ENCODE measurements at places on chromosomes 6 and 20.

GRCh38 chr6:165514621-165515020 lies 148.4 kb downstream of the PDE10A start:
- DNase-seq: no peak

DNA sequence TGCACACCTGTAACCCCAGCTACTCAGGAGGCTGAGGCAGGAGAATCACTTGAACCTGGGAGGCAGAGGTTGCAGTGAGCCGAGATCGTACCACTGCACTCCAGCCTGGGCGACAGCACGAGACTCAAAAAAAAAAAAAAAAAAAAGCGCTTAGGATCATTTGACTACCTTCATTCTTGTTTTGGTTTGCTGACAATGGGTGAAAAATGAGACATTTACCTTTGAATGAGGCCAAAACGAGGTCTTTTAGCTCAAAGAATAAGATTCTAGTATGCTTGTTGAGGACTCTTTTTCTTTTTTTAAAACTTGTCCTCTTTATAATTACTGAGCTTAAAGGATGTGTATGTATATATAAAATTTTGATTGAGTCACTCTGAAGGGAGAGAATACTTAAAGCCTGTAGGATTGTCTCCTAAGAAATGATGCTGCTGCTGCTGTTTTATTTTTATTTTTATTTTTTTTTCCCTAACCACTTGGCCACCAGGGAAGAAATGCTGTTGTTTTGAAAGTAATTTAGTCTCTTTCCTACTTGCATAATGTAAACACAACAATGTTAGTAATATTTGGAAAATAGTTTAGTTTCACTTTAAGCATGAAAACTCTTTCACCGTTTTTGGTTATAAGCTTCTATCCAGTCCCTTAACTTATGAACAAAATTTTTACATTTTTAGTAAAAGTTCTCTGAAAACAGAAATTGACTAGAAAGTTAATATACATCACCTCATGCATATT lies 7.9 kb downstream of the UBR2 start:
- DNase-seq: no peak

DNA sequence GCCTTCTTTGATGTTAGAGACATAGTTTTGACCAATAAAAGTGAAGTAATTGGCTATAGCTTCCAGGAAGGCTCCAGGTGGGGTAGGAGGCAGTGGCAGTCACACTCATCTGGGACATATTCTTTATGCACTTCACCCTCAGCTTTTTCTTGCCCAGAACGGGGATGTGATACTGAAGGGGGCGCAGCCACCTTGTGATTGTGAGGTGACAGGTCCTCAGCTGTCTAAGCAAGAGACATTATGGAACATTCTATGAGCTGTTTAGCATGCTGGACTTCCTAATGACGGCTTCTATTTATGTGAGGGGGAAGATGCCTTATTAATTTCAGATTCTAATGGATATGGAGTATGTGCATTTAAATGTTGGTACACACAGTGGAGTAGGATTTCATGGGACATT lies 151.3 kb upstream of the ZFP64 start:
- no peak for DNase-seq

GRCh38 chr6:101013612-101014195 lies 132.6 kb upstream of the ASCC3 start:
- DNase-seq: no peak

DNA sequence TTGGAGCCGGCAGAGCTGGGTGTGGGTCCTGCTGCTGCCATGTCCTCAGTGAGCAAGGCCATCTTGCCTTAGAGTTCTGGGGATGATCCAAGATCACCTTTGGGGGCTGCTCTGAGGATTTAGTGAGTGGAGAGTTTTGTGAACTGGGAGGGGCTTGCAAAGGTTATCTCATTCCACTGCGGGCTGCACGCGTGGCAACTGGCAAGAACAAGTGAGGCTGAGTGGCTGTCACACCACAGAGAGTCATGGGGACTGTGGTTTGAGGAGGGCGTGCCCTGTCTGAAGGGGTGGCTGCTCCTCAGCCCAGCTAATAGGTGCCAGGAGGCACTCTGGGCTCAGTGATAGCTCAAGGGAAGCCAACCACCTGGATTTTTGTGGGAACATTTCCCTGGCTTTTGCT lies 37.6 kb downstream of the TTLL9 start:
- no peak for DNase-seq

GRCh38 chr6:100467129-100468015 lies 2.7 kb upstream of the SIM1 start:
- DNase-seq: no peak

DNA sequence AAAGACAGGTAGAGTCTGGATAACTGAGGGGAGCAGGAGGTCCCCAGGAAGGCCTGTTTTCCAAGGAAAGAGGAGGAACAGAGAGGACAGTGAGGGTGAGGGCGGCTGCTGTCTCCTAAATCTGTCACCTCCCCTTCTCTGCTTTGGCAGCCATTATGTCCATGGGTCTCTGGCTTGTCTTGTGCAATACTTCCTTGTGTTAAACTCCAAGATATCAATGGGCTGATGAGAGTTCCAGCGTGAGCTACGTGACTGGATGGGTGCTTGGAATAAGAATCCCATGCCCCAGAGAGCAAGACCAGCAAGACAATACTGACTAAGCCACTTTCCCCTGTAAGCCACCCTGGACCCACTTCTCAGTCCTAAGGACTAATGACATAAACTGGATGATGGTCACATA lies 26.3 kb upstream of the DNAAF9 start:
- DNase-seq: no peak

DNA sequence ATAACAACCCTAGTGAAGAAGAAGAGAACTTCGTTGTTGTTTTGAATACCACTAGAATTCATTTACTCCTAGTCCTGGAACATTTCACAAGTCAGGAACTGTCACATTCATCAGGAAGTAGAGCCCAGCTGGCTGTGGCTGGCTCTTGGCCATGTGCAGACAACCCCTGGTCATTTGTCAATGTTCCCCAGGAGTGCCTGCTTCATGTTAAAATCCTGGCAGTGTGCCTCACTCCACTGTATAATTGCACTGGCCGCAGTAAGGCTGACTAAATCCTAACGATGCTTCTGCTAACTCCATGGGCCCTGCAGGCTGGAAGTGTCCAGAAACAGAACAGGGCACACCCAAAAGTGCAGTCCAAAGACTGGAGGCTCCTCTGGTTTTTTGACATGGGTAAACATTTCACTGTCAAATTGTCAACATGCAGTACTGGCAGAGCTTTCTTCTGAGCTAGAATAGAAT lies 41.5 kb upstream of the ADGRF1 start:
- no peak for DNase-seq

GRCh38 chr6:14540810-14541540 lies 423.4 kb downstream of the CD83 start:
- no peak for DNase-seq

DNA sequence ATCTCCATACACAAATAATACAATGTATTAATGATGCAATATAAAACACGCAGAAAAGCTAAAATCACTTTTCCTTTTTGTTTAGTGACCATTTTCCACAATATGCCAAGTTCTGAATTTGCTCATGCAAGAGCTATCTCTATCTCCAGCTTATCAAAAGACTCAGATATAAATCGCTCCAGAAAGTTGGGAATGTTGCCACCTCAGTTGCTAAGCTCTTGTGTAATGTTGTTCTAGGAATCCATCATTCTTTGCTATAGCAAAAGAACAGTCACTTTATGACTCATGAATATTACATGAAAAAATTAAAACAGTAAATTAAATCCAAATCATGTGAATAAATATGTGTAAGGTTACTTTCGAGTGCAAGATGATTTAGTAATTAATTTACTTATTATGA lies 8.7 kb downstream of the PLAGL1 start:
- no peak for DNase-seq
